Fibroblast of gingiva (primary cell): ENCODE measurements at places on chromosomes 7 and 10.

DNA sequence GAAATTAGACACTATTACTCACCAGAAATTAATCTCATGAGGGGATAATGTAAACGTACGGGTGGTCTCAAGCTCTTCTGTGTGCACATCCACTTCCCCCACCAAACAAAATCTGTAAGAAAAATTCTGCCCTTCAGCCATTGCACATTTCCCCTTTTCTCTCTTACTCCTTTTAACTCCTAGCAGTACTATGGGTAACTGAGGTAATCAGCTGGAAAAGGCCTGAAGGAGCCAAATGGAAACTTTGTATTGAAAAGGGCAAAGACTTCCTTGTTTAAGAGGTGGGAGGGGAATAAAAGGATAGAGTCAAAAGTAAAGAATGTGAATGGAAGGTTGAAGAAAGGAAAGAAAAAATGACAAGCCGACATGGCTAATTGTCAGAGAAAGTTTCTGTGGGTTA is 273.8 kb downstream of the RNLS start:
- DNase-seq: no peak

DNA sequence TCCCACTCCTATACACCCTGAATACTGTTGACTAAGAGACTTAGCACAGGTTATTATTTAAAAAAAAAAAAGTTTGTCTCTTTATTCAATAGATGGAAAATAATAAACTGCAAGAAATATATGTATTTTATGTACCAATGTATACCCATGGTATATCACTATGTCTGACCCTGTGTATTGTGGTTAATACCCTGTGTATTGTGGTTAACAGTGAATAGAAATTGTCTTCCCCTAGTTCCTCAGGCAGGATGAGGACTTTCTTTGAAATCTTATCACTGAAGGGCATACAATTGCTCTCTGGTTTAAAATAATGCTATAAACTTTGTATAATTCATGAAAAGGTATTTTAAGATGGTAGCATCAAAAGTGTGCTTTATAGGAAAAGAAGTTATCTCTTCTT is 80.0 kb upstream of the TMEM106B start:
- DNase-seq: no peak

DNA sequence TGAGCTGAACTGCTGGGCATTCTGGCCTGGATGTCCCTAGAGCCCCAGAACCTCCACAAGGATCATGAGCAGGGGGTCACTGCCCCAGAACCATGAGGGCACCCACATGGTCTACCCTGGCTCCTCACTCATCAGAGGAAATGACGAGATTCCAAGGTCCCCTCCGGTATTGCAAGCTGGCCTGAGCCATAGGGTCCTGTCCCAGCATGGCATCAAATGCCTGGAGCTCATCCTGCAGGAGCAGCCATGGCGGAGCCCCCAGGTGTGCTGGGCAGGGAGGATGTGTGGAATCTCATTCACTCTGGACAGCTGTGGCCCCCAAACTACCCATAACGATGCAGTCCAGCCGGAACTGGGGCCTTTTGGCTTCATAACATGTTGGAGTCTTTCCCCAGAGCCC is 66.6 kb upstream of the ANTXRL start:
- no peak for DNase-seq

GRCh38 chr7:134693256-134693655 is 46.6 kb downstream of the BPGM start:
- DNase-seq: peak; percentile 99

DNA sequence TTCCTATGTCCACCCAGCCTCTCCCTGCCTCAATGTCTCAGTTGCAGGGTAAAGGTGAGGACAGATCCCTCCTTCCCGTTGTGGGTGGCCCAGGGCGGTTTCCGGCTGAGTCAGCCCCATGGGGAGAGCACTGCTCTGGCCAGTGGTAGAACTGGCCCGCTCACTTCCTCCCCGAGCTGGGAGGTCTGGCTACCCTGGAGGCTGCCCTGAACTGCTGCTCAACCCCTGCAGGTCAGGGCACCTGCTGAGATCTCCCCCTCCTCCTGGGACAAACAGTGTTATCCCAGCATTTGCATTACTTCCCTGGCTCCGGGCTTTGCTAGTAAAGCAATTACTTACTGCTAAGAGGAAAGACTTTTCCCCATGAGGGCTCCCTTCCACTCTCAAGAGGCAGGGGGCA is 21.4 kb upstream of the IMPDH1 start:
- no peak for DNase-seq

- no peak for DNase-seq
Observed at GRCh38 chr10:61456095-61456789, 3.1 kb upstream of the TMEM26 start.

- DNase-seq: no peak
Observed at GRCh38 chr7:26265065-26265464, 26.6 kb upstream of the SNX10 start.
